ENCODE measurements at places on chromosomes 11 and 22.

DNA sequence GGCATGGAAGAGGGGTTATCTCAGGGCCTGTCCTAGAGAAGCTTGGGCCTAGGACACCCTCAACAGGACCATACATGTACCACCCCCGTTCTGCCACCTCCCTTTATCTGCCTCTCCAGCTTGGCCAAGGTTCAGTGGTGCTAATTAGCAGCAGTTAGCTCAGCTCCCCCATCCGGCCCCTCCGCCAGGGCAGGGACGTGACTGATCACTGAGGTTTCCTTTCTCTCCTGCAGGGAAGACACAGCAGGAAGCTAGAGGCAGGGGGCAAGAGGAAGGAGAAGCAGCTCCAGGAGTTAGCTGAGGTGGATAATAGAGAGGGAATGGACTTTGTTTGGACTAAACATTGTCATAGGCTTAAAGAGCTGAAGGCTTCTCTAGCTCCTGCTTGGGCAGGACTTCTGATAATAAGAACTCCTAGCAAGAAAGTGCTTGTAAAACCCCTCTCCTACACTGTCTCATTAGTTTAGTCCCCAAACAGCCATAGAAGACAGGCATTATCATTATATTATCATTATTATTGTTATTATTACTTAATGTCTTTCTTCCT, 53.8 kb downstream of the BUD13 start:
- no peak for DNase-seq

DNA sequence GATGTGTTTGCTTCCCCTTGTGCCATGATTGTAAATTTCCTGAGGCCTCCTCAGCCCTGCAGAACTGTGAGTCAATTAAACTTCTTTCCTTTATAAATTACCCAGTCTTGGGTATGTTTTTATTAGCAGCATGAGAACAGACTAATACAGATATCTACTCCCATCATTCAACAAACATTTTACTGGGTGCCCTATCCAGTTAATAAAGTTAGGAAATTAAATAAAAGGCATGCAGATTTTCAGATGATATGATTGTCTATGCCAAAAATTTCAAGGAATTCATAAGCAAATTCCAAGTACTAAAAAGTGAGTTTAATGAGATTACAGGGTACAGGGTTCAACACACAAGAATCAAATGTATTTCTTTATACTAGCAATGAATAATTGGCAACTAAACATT, 33.5 kb upstream of the LIN7C start:
- DNase-seq = no peak

DNA sequence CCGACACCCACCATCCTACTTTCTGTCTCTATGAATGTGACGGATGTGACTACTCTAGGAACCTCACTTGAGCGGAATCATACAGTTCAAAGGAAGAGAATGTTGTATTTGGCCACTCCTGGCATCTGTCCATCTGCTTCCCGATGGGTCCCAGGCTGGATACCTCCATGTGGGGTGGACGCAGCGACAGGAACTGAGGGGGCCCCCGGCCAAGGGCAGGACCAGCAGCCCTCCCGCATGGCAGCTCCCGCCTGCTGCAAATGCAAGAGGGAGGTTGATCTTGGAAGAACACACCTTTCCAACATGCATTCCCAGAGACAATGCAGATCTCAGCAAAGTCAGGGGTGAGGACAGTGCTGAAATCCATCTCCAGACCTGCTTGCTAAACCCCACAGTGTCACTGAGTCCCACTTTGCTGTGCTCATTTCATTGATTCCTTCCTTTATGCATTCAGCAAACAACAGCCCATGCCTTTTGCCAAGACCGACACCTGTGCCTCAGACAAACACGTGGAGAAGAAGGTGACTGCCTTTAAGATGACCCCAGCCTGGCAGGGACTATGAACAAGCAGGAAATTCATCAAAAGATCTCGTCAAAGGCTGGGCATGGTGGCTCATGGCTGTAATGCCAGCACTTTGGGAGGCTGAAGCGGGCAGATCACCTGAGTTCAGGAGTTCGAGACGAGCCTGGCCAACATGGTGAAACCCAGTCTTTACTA, 246.2 kb downstream of the CTTN start:
- no peak for DNase-seq

GRCh38 chr11:72069787-72070251, 10.5 kb downstream of the NUMA1 start:
- no peak for DNase-seq

- DNase-seq = no peak
Measured at GRCh38 chr11:70883973-70884623, 368.3 kb downstream of the SHANK2 start.

DNA sequence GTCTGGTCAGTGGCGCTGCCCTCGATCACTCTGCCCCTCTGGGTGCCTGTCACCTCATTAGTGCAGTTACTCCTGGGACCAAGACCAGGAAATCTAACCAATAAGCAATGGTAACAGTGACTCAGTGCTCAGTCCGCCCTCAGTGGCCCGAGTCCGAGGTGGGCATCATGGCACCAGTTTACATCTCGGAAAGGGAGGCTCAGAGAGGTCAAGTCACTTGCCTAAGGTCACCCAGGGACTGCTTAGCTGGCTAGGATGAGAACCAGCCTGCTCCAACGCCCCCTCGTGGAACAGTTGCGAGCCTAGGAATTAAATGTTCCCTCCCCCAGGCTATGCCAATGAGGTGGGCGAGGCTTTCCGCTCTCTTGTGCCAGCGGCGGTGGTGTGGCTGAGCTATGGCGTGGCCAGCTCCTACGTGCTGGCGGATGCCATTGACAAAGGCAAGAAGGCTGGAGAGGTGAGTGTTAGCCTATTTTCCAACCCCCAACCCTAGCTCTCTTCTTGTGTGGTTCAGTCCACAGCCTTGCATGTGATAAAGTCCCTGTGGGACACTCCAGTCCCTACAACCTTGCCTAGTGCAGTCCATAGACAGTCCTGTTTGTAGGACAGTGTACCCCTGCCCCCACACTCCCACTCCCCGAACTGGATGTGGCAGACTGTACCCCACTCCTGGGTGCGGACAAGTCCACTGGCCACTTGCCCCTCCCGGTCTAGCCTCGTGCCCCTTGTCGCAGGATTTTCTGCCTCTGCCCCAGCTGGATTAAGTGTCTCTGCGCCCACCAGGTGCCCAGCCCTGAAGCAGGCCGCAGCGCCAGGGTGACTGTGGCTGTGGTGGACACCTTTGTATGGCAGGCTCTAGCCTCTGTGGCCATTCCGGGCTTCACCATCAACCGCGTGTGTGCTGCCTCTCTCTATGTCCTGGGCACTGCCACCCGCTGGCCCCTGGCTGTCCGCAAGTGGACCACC, 1.1 kb downstream of the MTFP1 start:
- peak; percentile 69 for DNase-seq

DNA sequence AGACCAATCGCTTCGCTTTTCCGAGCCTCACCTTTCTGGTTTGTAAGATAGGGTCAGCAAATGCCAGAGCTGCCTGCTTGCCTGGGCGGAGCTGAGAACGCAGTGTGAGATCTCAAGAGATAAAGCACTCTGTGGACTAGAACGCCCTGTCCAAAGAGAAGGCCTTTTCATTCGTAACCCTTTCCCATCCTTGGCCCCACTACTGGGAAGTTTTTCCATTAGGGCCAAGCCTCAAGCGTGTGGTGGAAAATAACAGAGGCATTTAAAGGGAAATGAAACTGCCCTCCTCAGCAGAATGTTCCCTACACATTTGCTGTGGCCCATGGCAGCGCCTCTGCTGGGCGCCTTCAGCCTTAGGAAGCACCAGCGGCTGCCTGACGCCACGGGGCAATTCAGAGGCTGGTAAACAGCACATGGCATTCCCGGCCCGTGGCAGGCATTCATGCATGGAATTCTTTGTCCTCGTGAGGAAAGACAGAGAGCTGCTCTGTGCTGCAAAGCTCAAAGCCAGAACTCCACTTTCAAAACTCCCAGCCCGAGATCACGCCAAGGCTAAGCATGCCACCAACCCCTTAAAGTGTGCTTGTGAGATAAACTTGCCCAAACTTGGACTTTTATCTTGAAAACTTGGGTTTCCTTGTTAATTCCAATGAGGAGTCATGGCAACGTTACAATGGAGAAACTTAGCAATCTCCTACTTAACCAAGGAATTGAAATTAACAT, 38.1 kb downstream of the AHNAK start:
- no peak for DNase-seq

- DNase-seq = no peak
Measured at GRCh38 chr22:24181996-24182899, 961 bp downstream of the SUSD2 start.

DNA sequence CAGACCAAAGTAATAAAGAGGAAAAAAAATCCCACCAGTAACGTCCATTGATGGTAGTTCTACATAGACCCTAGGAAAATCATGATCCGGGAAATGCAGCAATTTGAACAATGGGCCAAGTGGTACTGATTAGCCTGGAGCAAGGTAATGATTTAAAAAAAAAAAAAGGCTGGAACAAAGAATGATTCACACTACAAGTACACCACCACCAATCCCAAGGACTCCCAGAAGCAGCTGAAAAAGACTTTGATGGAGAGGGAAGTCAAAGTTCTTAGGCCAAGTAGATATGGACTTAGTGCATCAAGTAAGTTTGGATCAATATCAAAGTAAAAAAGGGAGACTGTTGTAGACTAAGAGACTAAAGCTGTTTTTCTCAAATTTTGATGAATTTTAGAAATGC, 11.8 kb downstream of the KCTD14 start:
- DNase-seq = no peak

- no peak for DNase-seq
Measured at GRCh38 chr11:94834911-94835593, 66.9 kb downstream of the AMOTL1 start.

GRCh38 chr11:89493431-89493830, 2.3 kb upstream of the NOX4 start:
- DNase-seq = no peak

GRCh38 chr22:44574057-44574639, 76.1 kb upstream of the RTL6 start:
- DNase-seq = no peak

GRCh38 chr11:61983419-61983818, 16.0 kb upstream of the FTH1 start:
- DNase-seq = no peak

DNA sequence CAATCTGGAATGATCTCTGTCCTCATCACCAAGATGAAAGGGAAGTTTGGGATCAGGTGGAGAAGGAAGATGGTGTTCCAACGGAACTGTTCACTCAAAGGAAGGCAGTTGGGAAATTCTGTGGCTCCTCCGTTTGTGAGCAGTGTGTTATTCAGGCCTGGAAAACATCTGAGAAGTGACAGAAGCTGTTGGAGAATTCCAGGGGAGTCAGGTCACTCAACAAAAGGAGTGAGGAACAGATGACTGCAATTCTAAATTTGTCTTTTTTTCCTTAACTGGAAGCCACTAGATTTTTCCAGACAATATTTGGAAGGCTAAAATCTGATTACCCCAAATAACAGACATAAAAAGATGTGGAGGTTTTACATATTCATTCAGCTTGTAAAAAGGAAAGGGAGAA, 107.8 kb downstream of the CD44 start:
- DNase-seq = no peak

DNA sequence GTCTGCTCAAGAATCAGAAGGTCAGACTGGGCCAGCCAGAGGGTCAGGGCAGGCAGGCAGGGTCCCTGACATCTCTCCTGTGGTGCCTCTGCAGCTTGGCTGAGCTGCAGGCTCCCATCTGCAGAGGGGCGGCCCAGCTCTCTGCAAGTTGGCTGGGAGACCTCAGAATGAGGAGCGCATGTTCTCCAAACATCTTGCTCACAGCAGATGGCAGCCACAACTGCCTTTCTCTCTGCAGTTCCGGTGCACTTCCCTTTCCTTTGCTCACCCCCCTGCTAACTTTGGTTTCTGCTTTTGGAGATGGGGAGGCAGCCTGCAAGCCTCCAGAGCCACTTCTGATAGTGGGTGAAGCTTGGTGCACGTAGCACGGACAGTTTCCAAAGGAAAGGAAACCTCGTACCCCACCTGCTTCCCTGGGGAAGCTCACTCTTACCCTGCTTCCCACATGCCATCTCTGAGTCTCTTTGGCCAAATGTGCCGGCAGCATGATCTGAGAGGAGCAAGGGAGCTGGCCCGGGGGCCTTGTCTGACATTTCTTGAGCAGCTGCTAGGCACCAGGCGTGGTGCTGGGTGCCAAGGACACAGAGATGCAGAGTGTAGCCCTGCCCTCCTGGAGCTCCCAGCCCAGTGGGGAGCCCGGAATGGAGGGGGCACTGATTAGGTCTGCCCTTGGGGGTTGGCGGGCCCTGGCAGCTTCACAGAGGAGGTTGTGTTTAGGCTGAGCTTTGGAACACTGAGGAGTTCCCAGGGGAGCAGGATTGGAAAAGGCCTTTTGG, 18.2 kb downstream of the DAGLA start:
- DNase-seq = no peak

- DNase-seq = no peak
Measured at GRCh38 chr22:49402169-49402568, 425.5 kb downstream of the BRD1 start.

DNA sequence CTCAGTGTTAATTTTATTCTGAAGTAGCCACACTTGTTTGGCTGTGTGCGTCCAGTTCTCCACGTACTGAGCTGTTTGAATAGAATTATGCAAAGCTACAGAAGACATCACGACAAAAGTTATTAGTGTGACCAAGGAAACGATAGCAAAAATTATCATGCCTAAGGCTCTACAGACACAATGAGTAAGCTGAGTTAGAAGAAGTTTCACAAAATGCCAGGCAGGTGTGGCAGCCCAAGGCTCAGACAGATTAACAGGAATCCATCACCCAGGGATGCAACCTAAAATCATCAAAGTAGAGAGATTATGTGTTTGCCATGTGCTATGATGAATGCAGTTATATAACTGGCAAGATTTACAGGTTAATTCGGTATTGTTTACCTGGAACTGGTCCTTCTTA, 73.1 kb upstream of the INCENP start:
- no peak for DNase-seq

GRCh38 chr11:65558002-65558929, at the start of gene LTBP3:
Gene LTBP3 (minus strand): TSS chr11:65558359. CDS start chr11:65557959, 400 bp downstream.
- DNase-seq = no peak

GRCh38 chr11:45662096-45662664, 3.2 kb downstream of the CHST1 start:
- DNase-seq = no peak

GRCh38 chr11:75428281-75428724, 4.7 kb downstream of the KLHL35 start:
- DNase-seq = peak; percentile 21

GRCh38 chr11:76234416-76235232, 28.3 kb upstream of the WNT11 start:
- DNase-seq = no peak

DNA sequence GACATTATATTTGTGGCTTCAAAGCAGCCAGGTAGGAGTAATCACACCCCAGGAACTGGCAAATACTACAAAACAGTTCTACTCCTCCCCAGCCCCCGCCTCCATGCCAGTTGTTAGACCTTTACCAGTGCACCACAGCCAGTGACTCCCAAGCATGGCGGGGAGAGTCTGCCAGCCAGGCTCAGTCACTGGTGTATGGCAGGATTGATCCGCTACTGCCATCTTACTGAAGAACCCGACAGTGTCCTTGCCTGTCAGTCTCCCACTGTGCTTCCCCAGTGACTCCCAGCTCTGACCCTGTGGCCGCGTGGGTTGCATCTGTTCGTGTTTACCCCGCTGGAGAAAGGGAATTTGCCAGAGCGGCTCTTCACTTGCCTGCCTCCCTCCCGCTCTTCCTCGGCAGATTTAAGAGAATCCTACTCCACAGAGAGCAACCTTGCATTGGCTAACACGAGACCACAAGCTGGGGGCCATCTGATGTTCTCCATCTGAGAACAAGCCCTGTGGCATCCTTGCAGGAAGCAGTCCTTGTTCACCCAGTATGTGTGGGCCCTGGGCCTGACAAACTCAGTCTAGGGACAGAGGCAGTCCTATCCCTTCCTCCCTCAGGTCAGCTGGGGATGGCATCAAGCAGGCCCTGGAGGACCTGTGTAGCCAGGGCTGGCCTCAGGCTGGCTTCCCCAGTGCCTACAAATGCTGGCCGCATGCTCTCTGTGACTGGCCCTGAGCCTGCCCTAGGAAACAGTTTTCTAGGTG, 33.1 kb downstream of the GNAZ start:
- DNase-seq = no peak

- DNase-seq = no peak
Measured at GRCh38 chr11:47468598-47469214, 19.8 kb upstream of the RAPSN start.

All from effector memory CD4-positive, alpha-beta T cell (primary cell).